Sigmoid colon (tissue), 7 donors: ENCODE measurements at places on chromosomes 5 and 9.

DNA sequence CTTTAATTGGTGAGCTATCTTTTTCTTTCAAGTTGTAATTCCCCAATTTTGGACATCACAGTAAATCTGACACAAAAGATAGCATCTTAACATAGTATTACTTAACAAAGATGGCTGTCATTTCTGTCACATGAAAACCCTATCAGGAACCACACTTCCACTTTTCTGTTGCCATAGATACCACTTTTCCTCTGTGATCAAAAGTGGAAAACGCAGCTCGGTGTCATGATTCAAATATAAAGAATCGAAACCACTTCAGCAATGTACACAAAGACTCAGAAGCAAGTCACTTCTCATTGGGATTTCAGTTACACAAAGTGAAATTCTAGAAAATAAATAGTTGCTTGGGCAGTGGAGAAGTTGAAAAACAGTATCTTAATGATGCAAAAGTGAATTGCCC, 524.9 kb upstream of the ITGA1 start:
- DNase-seq, result no peak

DNA sequence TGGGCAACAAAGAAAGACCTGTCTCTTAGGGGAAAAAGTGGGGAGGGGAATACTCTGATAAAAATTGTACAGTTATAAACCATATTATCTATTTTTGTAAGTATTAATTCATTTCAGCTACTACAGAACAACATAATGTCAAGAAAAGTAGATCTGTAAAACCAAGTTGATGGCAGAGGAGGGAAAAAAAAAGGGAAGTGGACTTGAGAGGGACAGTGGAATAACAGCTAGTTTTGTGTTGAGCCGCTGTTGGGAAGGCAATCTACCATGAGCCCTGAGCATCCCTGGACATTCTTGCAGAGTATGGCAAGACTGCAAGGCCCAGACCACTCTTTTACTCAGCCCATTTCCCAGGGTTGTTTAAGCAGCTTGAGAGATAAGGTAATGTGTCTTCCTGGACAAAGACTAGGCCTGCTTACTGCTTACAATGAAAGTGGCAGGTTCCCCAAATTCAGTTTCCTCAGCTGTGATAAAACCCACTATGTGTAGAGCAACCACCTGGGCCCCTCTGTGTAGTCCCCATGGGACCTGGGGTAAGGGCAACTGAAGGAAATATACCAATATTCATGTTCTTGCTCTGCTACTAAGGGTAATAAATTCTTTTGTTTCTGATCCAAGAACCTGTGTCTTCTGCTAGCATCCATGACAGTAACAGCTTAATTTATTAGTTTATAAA, 25.0 kb downstream of the CEP120 start:
- no peak for DNase-seq

DNA sequence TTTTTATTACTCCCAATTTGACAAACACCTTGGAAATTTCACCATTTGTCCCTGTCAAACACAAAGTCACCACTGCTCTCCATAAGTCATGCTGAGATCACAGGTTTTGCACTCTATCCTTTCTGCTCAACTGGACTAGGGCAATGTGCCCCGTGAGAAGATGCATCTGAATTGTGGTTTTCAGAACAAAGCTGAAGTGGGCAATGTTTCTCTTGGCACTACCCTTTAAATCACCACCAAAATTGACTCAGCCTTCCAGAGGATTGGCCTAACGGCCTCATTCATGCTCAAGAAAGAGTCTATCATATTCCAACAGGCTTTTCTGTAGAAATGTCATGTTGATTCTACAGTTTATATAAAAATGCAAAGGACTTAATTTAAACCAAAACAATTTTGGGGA, 81.0 kb upstream of the TRIO start:
- no peak for DNase-seq

DNA sequence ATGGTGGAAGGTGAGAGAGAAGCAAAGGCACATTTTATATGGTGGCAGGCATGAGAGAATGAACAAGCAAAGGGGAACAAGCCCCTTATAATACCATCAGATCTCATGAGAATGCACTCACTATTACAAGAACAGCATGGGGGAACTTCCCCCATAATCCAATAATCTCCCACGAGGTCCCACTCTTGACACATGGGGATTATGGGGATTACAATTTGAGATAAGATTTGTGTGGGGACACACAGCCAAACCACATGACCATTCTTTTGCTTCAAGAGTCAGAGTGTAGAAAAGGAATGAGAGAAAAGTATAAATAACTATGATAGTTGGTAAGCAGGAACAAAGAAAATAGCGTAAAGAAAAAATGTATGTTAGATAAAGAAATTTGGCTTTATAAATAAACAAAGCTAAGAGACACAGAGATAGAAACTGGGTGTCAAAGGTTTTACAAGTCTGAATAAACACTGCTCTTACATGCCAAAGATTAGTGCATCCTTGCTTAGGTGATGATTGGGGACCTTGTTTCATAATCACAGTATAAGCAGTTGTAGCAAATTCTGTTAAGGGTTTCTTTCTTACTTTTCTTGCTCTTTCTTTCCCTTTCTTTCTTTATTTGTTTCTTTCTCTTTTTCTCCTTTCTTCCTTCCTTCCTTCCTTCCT, 91.9 kb upstream of the PAPPA start:
- DNase-seq, result no peak

- no peak for DNase-seq
Observed at GRCh38 chr5:34707451-34708107, 51.5 kb downstream of the RAI14 start.

GRCh38 chr9:118316831-118317343, 612.7 kb downstream of the TLR4 start:
- no peak for DNase-seq

DNA sequence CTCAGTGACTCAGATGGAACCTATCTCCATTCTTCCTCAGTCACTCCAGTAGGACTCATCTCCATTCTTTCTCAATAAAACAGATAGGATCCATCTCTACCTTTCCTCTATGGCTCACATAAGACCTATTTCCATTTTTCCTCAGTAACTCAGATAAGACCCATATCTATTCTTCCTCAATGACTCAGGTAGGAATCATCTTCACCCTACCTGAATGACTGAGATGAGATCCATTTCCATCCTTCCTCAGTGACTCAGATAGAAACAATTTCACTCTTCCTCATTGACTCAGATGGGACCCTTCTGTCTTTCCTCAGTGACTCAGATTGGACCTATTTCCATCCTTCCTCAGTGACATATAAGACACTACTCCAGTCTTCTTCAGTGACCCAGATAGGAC, 165.1 kb downstream of the FBXO4 start:
- DNase-seq, result no peak
